ENCODE measurements at places on chromosomes 6 and 20.

- no peak overlapping the region for H3K4me3 ChIP-seq
- no peaks in the 10 kb centered on the region for H3K4me1 ChIP-seq
- no peaks in the 10 kb centered on the region for H3K27me3 ChIP-seq
- DNase-seq = peak; percentile 59
Measured at GRCh38 chr20:19074828-19075516, 137.5 kb upstream of the SLC24A3 start.

DNA sequence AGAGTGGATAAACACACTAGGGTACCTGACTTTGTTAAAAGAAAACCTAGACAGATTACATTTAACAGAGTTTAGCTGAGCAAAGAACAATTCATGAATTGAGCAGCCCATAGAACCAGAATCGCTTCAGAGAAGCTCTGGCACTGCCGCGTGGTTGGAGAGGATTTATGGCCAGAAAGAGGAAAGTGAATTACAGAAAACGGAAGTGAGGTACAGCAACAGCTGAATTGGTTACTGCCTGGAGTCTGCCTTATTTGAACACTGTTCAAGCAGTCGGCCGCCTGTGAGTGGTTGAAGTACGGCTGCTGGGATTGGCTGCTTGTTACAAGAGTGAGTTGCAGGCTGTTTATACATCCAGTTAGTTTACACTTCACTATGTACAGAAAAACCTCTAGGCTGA is 253.8 kb upstream of the CDYL start:
- DNase-seq = no peak
- no peak overlapping the region for H3K27ac ChIP-seq
- H3K4me1 ChIP-seq = no peaks in the 10 kb centered on the region
- H3K36me3 ChIP-seq = no peaks in the 10 kb centered on the region

- H3K4me1 ChIP-seq = no peaks in the 10 kb centered on the region
- no peaks in the 10 kb centered on the region for H3K27me3 ChIP-seq
Measured at GRCh38 chr20:17605131-17605660, 35.3 kb downstream of the DSTN start.

- H3K27ac ChIP-seq = no peak within 1 kb of the TSS
- no peaks in the 10 kb centered on the region for H3K27me3 ChIP-seq
- no peaks in the 10 kb centered on the region for H3K4me1 ChIP-seq
- DNase-seq = no peak
- H3K4me3 ChIP-seq = no peak within 1 kb of the TSS
Measured at GRCh38 chr6:84033523-84034451, at the start of gene MRAP2. Gene MRAP2 (plus strand): TSS chr6:84033772. CDS start chr6:84055319, 21,547 bp downstream.

GRCh38 chr20:63008541-63009044 is 1.8 kb upstream of the BHLHE23 start:
- peaks cover 4% of the 10 kb centered on the region for H3K27me3 ChIP-seq
- peaks cover 21% of the 10 kb centered on the region for H3K36me3 ChIP-seq
- DNase-seq = peak; percentile 51
- peaks cover 76% of the 10 kb centered on the region for H3K4me1 ChIP-seq
- no peak overlapping the region for H3K4me3 ChIP-seq

DNA sequence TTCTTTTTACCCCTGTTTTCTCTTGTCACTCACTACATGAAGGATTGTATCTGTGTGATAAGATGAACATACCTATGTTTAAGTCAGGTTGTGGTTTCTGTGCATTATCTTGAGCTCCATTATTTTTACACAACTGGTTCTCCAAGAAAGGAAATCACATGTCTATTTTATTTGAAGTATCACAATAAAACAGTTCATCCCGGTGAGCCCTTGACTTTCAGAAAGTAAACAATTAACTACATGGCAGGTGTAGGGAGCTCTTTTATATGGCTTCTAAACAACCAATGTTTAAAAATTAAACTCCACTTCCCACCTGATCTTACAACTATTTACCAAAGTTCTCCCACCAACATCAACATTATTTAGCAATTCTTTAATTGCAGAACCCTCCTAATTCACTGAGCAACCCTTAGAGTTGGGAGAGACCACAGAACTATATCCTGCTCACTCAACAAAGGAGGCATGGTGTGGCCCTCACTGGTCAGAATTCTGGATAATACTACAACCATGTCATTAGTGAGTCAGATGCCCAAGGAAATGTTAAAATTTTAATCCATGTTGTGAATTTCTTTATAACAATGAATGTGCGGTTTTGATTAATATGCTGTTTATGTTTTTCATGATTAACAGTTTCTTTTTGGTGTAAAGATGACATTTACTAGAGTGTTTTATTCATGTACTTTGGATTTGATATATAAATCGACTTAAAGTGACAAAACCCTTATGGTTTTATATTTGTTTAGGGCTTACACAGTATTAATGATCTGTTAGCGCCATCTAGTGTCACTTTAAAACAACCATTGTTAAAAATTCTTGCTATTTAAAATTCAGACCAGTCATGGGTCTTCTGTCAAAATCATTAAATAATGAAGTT is 50.0 kb upstream of the SCGN start:
- peaks cover 12% of the 10 kb centered on the region for H3K27me3 ChIP-seq
- no peak for DNase-seq
- no peak overlapping the region for H3K27ac ChIP-seq
- H3K4me3 ChIP-seq = no peak overlapping the region
- no peaks in the 10 kb centered on the region for H3K36me3 ChIP-seq

DNA sequence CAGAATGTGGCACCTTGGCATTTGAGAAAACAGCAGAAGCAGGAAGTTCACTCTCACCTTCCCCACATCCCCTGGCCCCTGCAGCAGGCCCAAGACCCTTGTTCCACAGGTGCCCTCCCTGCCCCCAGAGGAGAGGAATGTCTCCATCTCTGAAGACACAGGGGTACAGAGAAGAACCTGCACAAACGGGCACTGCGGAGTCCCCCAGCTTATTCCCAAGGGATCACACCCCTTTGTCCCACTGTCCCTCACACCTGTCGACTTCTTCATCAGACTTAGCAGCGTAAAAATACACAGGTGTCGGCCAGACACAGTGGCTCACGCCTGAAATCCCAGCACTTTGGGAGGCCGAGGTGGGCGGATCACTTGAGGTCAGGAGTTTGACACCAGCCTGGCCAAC is 42.9 kb upstream of the TMEM181 start:
- peaks cover 65% of the 10 kb centered on the region for H3K4me1 ChIP-seq
- H3K27ac ChIP-seq = peak overlapping the region; percentile 15
- no peaks in the 10 kb centered on the region for H3K36me3 ChIP-seq
- DNase-seq = no peak

GRCh38 chr6:126797981-126798380 is 320.5 kb upstream of the RSPO3 start:
- H3K4me1 ChIP-seq = no peaks in the 10 kb centered on the region
- no peak overlapping the region for H3K4me3 ChIP-seq
- H3K27ac ChIP-seq = no peak overlapping the region
- DNase-seq = no peak

DNA sequence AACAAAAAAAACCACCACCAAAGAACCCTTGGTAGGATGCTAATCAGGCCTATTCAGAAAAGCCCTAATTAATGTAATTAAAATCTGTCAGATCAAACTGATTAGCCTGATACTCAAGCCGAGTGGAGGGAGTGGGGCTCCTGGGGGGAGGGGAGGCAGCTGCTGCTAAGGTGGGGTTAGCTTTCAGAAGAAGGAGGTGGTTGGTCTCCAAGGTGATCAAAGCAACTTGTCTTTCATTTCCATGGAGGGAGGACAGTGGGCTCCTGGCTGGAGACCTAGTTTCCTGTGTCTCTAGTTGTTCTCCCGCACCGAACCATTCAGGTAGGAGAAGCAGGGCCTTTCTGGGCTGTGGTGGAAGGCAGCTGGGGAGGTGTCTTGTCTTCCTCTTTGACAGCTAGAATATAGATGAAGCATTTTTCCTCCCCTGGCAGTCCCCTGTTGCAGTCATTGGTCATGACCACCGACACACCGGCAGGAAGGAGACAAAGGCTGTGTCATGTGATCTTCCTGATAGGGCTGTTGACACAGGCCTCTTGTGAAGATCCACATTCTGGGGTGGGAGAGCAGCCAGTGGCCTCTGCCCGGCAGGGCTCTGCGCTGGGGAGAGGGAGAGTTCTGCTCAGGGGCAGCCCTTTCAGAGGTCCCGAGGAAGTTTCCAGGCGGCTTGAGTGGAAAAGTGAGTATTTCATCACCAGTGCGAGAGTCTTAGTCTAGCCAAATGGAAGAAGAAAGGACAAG is 39.9 kb upstream of the PRDM1 start:
- H3K4me1 ChIP-seq = peaks cover 22% of the 10 kb centered on the region
- no peak overlapping the region for H3K4me3 ChIP-seq
- peak; percentile 10 for DNase-seq
- no peak overlapping the region for H3K27ac ChIP-seq
- no peaks in the 10 kb centered on the region for H3K36me3 ChIP-seq

DNA sequence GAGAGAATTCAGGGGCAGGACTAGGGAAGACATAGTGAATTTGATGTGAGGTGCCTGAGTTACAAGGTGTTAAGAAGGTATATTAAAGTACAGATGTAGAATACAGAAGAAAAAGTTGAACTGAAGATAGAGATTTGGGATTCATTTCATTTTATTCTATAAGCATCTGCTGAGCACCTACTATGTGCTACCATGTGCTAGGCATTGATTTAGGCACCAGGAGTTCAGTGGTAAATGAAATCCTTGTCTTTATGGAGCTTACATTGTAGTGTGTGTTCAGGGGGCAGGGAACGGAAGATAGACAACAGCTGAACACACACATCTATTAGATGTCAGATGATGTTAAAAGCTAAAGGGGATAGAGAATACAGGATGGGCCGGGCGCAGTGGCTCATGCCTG is 2.8 kb downstream of the RSPH9 start:
- DNase-seq = no peak
- no peak overlapping the region for H3K4me3 ChIP-seq
- H3K4me1 ChIP-seq = no peaks in the 10 kb centered on the region
- H3K27me3 ChIP-seq = no peaks in the 10 kb centered on the region
- H3K36me3 ChIP-seq = no peaks in the 10 kb centered on the region
- no peak overlapping the region for H3K27ac ChIP-seq

DNA sequence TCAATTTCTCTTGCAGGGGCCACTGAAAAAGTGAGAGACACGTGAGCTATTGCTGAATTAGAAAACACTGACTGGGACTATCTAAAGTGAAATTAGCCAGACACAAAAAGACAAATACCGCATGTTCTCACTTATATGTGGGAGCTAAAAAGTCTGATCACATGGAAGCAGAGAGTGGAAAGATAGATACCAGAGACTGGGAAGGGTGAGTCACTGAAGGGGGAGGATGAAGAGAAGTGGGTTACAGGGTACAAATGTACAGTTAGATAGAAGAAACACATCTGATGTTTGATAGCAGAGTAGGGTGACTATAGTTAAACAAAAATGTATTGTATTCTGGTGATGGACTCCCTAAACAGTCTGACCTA is 13.4 kb downstream of the CST3 start:
- peaks cover 14% of the 10 kb centered on the region for H3K27me3 ChIP-seq
- H3K4me3 ChIP-seq = no peak overlapping the region
- DNase-seq = no peak
- no peak overlapping the region for H3K27ac ChIP-seq

GRCh38 chr6:106747139-106747538 is 117.8 kb downstream of the QRSL1 start:
- DNase-seq = no peak
- H3K4me3 ChIP-seq = no peak overlapping the region

- H3K36me3 ChIP-seq = no peaks in the 10 kb centered on the region
- H3K27me3 ChIP-seq = no peaks in the 10 kb centered on the region
- no peak overlapping the region for H3K27ac ChIP-seq
- no peak for DNase-seq
- no peak overlapping the region for H3K4me3 ChIP-seq
- no peaks in the 10 kb centered on the region for H3K4me1 ChIP-seq
Measured at GRCh38 chr6:76347539-76347938, 275.1 kb upstream of the IMPG1 start.

DNA sequence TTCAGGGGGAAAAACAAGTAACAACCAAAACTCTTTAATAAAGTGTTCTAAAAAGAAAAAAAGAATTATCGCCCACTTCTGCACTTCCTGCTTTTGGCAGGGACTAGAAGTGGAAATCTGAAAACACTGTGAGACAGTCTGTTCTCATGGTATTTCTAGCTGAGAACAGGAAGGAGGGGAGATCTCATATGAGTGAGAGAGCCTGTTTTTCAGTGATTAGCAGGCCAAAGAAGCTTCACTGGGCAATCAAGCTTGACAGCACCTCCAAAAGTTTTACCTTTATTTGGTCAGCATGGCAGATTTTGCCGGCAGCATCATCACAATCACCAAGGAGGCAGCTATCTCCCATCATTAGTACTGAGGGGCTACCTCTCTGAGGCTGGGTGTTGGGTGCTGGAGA is 79.5 kb upstream of the ATXN1 start:
- no peak overlapping the region for H3K27ac ChIP-seq
- no peaks in the 10 kb centered on the region for H3K27me3 ChIP-seq
- no peak for DNase-seq
- H3K4me3 ChIP-seq = no peak overlapping the region

- H3K4me3 ChIP-seq = no peak overlapping the region
- H3K27me3 ChIP-seq = no peaks in the 10 kb centered on the region
- H3K36me3 ChIP-seq = no peaks in the 10 kb centered on the region
- H3K27ac ChIP-seq = no peak overlapping the region
- H3K4me1 ChIP-seq = no peaks in the 10 kb centered on the region
Measured at GRCh38 chr20:53468587-53468986, 125.1 kb downstream of the ZNF217 start.

GRCh38 chr6:36717871-36718540 is 20.4 kb downstream of the RAB44 start:
- no peak overlapping the region for H3K27ac ChIP-seq
- no peaks in the 10 kb centered on the region for H3K4me1 ChIP-seq
- DNase-seq = no peak
- H3K27me3 ChIP-seq = no peaks in the 10 kb centered on the region

- no peak for DNase-seq
- no peaks in the 10 kb centered on the region for H3K36me3 ChIP-seq
- H3K27ac ChIP-seq = no peak overlapping the region
- H3K27me3 ChIP-seq = no peaks in the 10 kb centered on the region
- no peaks in the 10 kb centered on the region for H3K4me1 ChIP-seq
Measured at GRCh38 chr20:6920991-6921613, 153.6 kb downstream of the BMP2 start.

DNA sequence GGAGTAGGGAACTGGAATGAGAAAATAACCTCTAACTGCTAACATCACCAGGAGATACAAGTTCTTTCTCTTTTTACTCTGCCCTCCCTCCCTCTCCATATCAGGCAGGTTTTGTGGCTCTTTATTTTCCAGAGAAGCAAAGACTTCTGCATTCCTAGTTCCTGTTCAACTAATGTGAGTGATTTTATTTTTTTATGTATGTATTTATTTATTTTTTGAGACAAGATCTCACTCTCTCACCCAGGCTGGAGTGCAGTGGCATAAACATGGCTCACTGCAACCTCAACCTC is 6.0 kb upstream of the IER3 start:
- H3K4me1 ChIP-seq = 0 out of 2 replicates have a peak, but pooled peaks cover 7% of the 10 kb centered on the region
- no peak for DNase-seq
- no peak overlapping the region for H3K4me3 ChIP-seq
- H3K36me3 ChIP-seq = no peaks in the 10 kb centered on the region
- no peak overlapping the region for H3K27ac ChIP-seq

GRCh38 chr20:38112261-38112929 is 52.7 kb downstream of the TGM2 start:
- H3K27me3 ChIP-seq = peaks cover 5% of the 10 kb centered on the region
- no peak overlapping the region for H3K27ac ChIP-seq
- no peaks in the 10 kb centered on the region for H3K36me3 ChIP-seq
- no peak overlapping the region for H3K4me3 ChIP-seq
- H3K4me1 ChIP-seq = no peaks in the 10 kb centered on the region
- no peak for DNase-seq

- H3K4me1 ChIP-seq = 0 out of 2 replicates have a peak, but pooled peaks cover 3% of the 10 kb centered on the region
- no peak overlapping the region for H3K27ac ChIP-seq
- H3K4me3 ChIP-seq = no peak overlapping the region
- H3K36me3 ChIP-seq = no peaks in the 10 kb centered on the region
- no peak for DNase-seq
Measured at GRCh38 chr6:31179896-31180295, 9.4 kb upstream of the POU5F1 start.

Measured in DND-41 (cell line).